GM10248 (cell line): ENCODE measurements at places on chromosomes 16 and 17.

DNA sequence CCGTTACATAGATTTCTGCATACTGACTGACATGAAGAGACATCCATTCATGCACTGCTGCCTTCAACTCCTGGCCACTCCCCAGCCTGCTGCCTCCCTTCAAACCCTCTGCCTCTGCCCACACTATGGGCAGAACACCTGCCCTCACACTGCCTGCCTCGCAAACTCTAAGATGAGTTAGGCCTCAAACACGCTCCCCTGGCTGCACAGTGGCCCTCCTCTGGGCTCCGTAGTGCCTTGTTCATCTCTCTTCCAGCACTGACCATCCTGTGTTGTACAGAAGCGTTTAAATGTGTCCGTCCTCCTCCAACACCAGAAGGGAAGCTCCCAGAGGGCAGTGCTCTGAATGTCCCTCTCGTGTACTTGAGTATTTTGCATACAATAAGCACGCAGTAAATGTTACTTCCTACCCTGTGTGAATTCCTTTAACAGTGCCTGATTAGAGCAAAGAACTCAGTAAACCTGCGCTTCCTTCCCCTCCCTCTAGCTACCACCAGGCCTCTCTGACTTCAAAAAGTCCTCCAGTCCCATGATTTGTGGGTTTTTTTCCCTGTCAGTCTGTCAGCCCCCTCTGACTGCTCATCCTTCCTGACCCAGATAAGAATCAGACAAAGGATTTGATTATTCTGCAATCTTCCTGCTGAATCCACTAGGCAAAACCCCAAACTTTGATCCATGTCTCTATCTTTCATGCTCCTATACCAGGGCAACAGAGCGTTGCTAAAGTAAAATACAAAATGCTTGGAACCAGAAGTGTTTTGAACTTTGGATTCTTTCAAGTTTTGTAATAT, 3.9 kb downstream of the DHX33 start:
- no peak for DNase-seq

GRCh38 chr16:29804455-29805231, 1.7 kb upstream of the MAZ start:
- no peak for DNase-seq

DNA sequence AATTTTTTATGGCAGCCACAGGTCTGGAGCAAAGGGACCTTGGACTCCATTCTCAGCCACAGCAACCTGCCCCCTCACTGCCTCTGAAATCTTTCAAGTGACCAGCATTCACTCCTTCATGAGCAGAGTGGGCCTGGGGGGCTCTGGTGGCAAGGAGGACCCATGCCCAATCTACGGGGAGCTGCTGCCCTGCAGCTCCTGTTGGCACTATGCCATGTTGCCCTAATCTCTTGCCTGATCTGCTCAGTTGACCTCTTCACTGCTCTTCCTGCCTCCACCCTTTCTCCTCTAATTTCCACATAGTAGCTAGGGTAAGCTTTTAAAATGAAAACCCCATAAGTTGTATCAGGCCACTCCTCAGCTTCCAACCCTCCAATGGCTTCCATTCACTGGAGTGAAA, 2.9 kb upstream of the PRKCB start:
- DNase-seq: no peak

GRCh38 chr16:50800074-50800473, 58.2 kb downstream of the CYLD start:
- DNase-seq: no peak

DNA sequence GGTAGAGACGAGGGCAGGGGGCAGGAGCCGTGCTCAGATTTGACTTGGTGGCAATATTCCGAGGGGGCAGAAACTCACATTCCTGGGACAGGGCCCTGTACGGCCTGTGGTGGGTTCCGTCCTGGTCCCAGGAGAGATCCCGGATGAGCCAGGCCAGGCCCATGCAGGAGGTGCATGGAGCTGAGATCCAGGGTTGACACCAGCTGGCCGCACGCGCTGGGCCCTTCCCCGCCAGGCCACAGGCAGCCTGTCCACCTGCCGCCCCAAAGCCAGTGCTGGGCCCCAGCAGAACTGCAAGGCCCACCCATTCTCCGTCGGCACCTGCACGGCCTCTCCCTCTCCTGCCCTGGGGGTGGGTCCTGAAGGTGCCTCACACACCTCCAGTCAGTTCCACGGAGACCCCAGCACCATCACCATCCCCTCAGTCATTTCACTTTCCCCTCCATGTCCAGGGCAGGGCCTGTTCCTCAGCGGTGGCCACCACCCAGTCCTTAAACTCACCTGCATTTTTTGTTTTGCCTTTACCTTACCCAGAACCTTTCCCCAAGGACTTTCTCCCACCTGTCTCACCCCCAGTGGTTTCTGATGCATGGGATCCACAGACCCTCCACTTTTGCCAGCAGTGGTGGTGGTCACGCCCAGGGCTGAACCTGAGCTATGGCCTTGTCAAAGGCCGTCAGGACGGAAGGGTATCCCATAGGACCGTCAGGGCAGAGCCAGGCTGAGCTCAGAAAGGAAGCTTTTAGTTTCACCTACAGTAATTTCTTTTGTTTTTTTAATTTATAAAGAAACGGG, 25.1 kb upstream of the CDH15 start:
- no peak for DNase-seq

- no peak for DNase-seq
These were observed 58.9 kb downstream of the CFDP1 start for GRCh38 chr16:75374388-75374787.

GRCh38 chr16:12573730-12574383, 229.8 kb downstream of the CPPED1 start:
- peak; percentile 69 for DNase-seq
